ENCODE measurements at places on chromosomes 1 and 21. TPM values are rescaled to one million over a fixed set of nuclear protein-coding genes. Genes with fewer than 3 reads are reported as not detected.
A peak's percentile ranks its signal among the peaks of the same experiment; 100 is the strongest.

GNG12 gene
- total RNA-seq, result not detected

TMPRSS3 gene
- total RNA-seq, result 1.8 TPM

S100A12 gene
- total RNA-seq, result not detected

PCBP3 gene
- 1.6 TPM for total RNA-seq

SELP gene
- 2.2 TPM for total RNA-seq

TRNP1 gene
- total RNA-seq, result not detected

FBXO44 gene
- total RNA-seq, result 56.9 TPM

ASAP3 gene
- 1.4 TPM for total RNA-seq

COL11A1 gene
- not detected for total RNA-seq

DNA sequence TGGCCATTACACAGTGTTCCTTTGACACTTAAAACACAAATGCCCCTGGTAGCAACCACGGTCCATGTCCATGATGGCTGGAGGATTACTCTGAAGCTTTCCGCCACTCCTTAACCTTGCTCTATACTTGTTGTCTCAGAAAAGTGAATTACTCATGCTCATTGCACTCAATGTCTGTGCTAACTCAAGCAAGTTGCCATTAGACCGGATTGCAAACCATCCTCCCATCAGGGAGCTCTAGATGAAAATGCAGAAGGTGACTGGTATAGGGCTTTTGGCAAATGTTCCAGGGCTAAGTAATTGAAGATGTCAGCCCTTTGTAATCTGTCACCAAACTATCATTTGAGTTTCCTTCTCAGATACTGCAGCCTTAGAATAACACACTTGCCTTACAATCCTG, 1288.3 kb upstream of the B3GALT2 start:
- no peak for DNase-seq

- no peak for DNase-seq
Measured at GRCh38 chr1:155242805-155243358, 12.4 kb downstream of the ENTREP3 start.

GRCh38 chr1:235648954-235649367, 623 bp downstream of the GNG4 start:
- peak; percentile 67 for DNase-seq

DNA sequence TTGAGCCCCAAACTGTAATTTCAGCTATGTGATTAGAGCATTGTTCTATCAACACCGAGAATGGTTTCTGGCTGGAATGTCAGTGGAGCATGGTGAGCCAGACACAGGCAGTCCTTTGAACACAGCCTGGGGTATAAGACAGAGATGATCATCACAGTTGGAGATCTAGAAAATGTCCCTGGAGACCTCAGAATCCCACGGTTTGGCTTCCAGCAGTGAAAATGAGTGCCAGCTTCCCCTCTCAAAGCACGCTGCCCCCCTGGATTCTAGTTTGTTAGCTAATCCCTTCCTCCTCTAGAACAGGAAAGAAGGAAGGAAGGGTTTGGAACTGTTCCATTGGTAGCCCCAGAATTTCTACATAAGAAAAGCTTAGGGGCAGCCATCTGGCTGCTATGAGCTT, 59.9 kb upstream of the JAK1 start:
- no peak for DNase-seq

GRCh38 chr1:59261537-59261936, 35.4 kb upstream of the FGGY start:
- no peak for DNase-seq

- no peak for DNase-seq
Measured at GRCh38 chr1:2239013-2239370, 10.9 kb downstream of the SKI start.

DNA sequence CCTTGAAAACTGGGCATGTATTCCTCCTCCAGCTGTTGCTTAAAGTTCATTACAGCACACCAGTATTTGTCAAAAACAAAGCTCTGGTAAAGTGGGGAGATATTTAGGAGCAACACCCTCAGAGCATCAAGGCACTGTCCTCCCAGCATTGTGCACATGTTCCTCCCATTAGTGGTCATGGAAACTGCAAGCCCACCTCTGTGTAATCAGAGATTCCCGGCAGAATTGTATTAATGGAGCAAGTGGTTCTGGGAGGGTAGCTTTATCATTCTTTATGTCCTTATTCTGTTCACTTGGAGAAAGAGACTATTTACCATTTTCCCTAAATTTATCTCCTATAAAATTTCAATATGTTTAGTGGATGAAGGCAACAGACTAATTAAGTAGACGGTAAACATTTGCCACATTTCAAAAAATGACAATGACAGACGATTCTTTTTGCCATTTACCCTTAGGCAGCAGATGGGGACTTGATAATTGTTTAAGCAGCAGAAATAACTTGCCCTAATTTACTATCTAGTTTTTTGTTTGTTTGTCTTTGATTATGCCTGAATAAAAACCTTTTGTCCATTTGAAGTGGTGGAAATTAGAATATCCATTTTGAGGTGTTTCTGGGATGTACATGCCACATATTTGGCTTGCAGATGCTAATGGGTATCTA, 289.6 kb upstream of the ST6GALNAC5 start:
- no peak for DNase-seq

DNA sequence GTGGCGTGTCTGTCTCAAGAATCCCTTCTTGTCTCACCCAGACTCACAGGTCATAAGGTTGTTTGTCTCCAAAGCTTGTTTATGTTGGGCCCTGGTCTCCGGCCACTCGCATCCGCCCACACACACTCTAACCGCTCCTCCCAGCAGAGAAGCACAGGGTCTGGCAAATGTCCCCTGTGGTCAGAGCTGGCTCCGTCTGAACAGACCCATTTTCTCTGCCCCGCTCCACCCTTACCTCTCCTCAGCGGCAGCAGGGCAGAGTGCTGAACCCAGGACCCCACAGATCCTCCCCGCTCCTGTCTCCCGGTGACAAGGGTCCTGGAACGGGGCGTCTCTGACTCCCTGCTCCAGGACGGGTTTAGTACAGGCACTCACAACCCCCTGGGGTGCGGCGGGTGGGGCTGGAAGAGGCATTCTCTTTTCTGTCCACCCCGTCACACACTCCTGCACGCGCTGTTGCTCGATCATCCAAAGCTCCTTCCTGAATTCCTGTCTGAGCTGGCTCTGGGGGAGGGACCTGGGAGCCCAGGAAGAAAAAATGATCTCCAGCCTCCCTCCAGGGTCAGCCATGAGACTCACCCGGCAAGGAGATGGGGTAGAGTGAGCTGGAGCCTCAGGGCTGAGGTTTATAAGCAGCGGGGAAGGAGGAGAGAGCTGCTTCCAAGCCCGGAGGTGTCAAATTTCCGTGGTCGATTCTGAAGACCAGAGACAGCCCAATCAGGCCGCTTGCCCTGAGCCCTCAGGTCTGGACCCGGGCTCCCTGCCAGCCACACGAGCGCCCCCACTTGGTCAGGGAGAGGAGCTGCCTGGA, at the start of gene S100A13:
S100A13 (minus strand) TSS at position 602 of the 811 bp plus-strand sequence. CDS start 1,033 bp downstream, outside the sequence.
- peak; percentile 18 for DNase-seq

- no peak for DNase-seq
Measured at GRCh38 chr1:58439946-58440345, 106.6 kb downstream of the OMA1 start.

- DNase-seq, result no peak
Measured at GRCh38 chr1:205962821-205963221, 19.6 kb upstream of the SLC26A9 start.

GRCh38 chr1:119713039-119713748, 1.5 kb downstream of the PHGDH start:
- DNase-seq, result no peak

DNA sequence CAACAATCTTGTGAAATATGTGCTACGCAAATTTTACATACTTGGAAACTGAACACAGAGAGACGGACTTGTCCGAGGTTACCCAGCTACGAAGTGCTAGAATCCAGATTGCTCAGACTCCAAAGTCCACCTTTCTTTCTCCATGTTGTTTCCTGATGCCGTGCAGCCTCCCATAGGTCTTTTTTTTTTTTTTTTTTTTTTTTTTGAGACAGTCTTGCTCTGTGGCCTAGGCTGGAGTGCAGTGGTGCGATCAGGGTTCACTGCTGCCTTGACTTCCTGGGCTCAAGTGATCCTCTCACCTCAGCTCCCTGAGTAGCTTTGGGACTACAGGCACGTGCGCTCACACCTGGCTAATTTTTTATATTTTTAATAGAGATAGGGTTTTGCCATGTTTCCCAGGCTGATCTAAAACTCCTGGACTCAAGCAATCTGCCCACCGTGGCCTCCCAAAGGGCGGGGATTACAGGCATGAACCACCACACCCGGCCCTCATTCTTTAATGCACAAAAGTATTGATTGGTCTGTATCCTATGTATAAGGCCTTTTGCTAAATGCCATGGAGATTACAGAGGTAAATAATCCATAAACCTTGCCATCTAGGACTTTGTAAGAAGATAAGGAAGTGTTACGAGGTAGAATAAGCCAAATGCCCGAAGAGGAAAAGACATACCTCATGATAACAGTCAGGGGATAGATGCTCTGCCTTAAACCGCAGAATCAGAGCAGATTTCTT, 92.8 kb downstream of the C1orf21 start:
- no peak for DNase-seq

DNA sequence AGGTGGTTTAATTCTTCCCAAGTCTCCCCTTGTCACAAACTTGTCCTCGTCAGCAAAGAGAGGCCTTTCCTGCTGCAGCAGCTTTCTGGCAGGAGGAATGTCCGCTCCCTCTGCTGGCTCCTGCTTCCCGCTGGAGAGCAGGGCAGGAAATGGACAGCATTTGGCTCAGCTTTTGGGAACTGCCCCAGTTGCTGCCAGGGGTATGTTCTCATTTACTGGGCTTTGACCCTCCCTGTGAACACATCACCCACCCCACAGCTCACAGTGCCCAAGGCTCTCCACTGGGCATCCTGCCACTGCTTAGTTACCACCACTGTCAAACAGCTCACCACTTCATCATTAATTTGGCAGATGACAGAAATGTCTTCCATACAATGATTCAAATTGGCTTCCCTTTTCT, 75.4 kb downstream of the MRPL37 start:
- no peak for DNase-seq

DNA sequence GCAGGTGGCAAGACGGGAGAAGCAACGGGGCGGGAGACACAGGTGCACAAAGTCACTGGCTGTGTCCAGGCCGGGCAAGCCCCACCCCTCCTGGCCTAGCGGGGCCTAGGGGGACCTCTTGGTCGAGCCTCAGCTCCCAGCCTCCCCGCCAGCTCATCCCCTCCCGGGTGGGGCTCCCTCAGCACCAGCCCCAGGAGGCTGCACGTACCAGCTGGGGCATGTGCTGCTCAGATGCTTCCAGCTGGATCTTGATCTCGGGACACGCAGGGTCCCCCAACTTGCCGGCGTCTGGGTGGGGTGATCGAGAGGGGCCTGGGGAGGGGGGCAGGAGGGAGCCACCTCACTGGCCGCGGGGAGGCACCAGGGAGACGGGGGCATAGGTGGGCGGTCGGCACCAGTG, 71.4 kb downstream of the RAP1GAP start:
- DNase-seq, result no peak

GRCh38 chr1:246427611-246428010, 79.5 kb downstream of the SMYD3 start:
- no peak for DNase-seq

GRCh38 chr1:186662752-186663151, 17.5 kb downstream of the PTGS2 start:
- no peak for DNase-seq

- DNase-seq, result no peak
Measured at GRCh38 chr1:201386208-201386607, 8.7 kb upstream of the TNNT2 start.

Data from CD4-positive, alpha-beta memory T cell (primary cell).